ENCODE measurements at places on chromosomes 13 and 19.

- no peak for DNase-seq
Measured at GRCh38 chr13:35957996-35958395, 173.2 kb downstream of the DCLK1 start.

- no peak for DNase-seq
Measured at GRCh38 chr19:2261438-2262172, 5.4 kb upstream of the JSRP1 start.

DNA sequence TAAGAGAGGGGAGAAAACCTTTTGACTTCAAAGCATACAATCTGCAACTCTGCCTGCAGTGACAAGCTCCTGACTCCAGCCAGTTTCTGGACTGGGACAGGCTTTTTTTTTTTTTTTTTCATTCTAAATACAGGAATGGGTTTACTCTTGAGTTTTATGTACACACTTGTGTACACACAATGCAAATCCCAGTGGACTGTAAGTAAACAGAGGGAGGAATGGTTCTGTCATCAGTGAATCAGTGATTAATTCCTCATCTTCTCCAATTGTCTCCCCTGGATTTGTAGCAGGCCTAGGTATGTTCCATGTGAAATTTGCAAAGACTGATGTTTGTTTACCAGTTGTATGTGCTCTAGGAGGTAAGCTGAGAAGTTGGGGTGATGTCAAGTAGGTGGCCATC is 184.8 kb downstream of the SHISA2 start:
- no peak for DNase-seq

- DNase-seq = no peak
Measured at GRCh38 chr13:58048670-58049069, 417.1 kb downstream of the PCDH17 start.

DNA sequence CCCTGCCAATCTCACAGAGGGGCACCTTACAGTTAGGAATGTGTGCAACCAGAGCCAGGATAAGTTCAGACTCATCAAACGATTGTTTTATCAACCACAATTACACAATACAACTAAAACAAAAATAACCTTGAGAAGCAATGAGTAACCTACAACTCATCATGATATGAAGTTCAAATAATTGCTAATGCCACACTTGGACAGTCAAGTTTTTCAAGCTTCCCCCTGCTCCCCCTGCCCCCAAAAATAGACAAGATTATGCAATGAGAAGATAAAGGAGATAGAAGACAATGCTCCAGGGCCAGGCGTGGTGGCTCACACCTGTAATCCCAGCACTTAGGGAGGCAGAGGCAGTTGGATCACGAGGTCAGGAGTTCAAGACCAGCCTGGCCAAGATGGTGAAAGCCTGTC is 13.6 kb upstream of the KPNA3 start:
- DNase-seq = no peak

GRCh38 chr19:15782211-15782610 is 5.2 kb upstream of the OR10H5 start:
- DNase-seq = no peak

DNA sequence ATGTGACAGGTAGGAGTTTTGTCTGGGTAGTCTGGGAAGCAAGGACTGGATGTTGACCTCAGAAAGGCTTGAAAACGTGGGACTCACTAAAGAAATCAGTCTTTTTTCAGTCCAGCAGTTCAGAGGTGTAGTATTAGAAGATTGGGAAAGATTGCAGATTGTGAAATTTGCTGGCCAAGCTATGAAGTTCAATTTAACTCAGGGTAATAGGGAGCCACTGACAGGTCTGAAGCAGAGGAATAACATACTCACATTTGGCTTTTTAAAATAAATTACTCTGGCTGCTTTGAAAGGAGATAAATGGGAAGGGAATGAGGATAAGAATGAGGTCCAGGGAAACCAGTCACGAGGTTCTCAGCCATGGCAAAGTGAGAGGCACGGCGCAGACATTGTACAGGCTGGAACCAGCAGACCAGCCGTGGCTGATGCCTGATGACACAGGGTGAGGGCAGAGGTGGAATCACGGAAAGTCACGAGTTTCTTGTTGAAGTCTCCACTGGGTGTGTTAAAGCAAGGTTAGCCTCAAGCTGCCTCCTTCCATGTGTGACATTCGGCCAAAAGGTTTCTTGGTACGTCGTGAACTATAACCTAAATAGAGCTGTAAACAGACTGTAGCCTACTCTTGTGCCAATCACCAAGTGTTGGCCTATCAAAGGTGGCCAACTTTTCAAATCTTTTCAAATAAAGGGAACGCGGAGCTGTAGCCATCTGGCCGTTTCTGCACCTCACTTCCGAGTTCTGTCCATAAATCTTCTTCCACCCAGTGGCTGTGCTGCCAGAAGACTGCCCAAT is 377.6 kb downstream of the IRS2 start:
- no peak for DNase-seq

- DNase-seq = peak; percentile 67
Measured at GRCh38 chr13:25468325-25469168, 96.8 kb downstream of the ATP8A2 start.

- no peak for DNase-seq
Measured at GRCh38 chr13:113292021-113292862, 4.8 kb upstream of the LAMP1 start.

DNA sequence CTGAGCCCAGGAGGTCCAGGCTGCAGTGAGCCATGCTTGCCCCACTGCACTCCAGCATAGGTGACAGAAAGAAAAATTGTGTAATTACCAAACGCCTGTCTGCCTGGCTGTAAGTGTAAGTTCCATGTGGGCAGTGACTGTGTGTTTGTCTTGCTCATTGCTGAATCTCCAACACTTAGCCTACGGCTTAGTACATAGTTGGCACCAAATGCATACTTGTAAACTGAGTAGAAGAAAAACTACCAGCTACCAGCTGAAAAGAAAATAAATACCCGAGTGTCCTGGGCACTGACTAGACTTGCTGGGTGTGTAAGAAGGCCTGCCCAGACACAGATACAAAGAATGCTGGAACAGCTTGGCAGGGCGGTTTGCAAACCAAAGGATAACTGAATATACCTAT is 2.7 kb upstream of the CEBPG start:
- no peak for DNase-seq

DNA sequence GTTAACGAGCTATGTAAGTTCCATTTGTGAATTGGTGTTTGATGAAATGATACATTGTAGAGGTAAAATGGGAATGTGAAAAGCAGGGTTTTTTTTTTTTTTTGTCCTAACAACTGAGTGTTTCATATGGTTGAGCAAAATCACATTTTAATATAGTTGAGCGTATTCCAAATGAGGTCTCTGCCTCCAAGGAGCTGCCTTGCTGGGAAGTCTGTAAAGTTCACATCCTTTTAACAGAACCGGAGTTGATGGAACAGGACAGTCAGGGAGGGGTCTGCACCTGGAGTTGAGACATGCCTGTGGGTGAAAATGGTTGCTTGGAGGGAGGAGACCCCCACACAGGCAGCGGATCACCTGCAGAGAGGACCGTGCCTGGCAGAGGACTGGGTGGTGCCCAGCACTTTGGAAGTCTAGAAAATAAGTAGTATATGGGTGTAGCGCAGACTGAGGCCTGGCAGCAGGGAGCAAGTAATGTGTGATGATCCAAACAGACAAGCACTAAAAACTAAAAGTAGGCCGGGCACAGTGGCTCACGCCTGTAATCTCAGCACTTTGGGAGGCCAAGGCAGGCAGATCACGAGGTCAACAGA is 75.2 kb upstream of the UBAC2 start:
- no peak for DNase-seq
